Sigmoid colon (tissue), 7 donors: ENCODE measurements at places on chromosomes 12 and 14. TPM values are rescaled to one million over a fixed set of nuclear protein-coding genes. Genes with fewer than 3 reads are reported as not detected.

DNA sequence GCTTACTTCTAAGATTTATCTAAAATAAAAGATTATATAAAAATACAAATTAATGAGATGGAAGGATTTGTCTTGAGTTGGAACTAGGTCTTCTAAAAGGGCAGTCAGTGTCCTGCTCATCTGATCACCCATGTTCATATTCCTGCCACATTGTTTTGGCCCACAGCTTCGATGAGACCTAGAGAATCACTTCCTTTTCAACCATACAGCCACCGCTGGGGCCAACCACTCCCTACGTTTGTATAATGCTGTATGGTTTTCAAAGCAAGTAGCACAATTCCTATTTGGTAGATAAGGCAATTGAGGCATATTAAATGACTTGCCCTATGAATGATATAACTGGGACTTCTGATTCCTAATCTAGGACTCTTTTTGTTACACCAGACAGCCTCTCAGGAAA is 249.4 kb downstream of the ZFP36L1 start:
- DNase-seq = no peak

Gene TSPAN11
- total RNA-seq = 18.9 TPM

GRCh38 chr14:104871656-104872468 is 6.8 kb downstream of the CEP170B start:
- no peak for DNase-seq

DNA sequence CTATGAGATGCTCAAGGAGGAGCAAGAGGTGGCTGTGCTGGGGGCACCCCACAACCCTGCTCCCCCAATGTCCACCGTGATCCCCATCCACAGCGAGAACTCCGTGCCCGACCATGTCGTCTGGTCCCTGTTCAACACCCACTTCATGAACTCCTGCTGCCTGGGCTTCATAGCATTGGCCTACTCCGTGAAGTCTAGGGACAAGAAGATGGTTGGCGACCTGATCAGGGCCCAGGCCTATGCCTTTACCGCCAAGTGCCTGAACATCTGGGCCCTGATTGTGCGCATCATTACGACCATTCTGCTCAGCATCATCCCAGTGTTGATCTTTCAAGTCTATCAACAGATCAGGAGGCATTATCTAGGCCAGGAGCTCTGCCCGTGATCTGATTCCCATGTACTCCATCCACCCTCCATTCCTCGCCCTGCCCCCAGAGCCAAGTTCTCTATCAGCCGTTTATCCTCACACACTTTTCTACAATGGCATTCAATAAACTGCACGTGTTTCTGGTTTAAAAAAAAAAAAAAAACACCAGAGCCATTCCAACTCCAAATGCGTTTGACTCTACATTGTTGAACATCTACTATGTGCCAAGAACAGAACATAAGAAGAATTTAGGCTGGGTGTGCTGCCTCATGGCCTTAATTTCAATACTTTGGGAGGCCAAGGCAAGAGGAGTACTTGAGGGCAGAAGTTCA is 17.5 kb downstream of the ATXN2 start:
- no peak for DNase-seq

Gene PIANP
- 0.55 TPM for total RNA-seq

GRCh38 chr12:96549341-96549740 is 60.0 kb downstream of the CFAP54 start:
- no peak for DNase-seq

- no peak for DNase-seq
Measured at GRCh38 chr14:64400829-64401459, 12.8 kb downstream of the MTHFD1 start.

- no peak for DNase-seq
Measured at GRCh38 chr12:114961491-114961890, 277.5 kb upstream of the TBX3 start.

DNA sequence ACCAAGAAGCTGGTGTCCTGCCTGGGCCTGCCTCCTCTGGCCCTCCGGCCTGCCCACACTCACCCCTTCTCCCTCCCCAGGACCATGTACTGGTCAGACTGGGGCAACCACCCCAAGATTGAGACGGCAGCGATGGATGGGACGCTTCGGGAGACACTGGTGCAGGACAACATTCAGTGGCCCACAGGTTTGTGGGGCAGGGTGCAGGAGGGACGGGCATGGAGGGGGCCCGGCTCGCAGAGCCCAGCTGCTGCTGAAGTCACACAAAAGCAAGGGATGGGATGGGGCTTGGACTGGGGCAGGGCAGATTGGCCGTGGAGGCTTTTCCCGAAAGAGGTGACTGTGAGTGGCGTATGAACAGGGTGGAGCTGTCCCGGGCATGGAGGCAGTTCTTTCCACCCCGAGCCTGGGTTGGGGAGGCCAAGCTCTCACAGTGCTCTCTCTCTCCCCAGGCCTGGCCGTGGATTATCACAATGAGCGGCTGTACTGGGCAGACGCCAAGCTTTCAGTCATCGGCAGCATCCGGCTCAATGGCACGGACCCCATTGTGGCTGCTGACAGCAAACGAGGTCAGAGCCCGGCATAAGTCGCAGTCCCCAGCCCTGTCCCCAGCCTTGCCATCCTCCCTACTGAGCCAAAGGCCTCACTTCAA is 7.8 kb upstream of the NXPH4 start:
- DNase-seq = no peak

GRCh38 chr12:66438601-66439000 is 136.3 kb downstream of the HELB start:
- no peak for DNase-seq

Gene TOMM20L
- total RNA-seq = not detected

Gene CCDC196
- total RNA-seq = not detected

- no peak for DNase-seq
Measured at GRCh38 chr14:33430414-33431035, 491.8 kb downstream of the NPAS3 start.

DNA sequence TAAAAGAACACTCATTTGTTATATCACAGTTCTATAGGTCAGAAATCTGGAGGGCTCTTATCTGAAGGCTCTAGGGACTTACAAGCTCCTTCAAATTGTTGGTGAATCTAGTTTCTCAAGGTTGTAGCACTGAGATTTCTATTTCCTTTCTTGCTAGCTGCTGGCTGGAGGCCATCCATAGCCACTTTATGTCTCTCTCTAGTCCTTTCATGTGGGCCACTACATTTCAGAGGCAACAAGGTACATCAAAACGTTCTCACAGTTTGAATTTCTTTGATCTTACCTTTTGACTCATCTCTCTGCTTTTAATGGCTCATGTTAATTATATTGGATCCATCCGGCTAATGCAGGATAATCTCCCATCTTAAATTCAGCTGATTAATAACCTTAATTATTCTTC is 286.8 kb downstream of the DIO2 start:
- DNase-seq = no peak

GRCh38 chr12:26128168-26128567 is 3.3 kb upstream of the BHLHE41 start:
- no peak for DNase-seq

DNA sequence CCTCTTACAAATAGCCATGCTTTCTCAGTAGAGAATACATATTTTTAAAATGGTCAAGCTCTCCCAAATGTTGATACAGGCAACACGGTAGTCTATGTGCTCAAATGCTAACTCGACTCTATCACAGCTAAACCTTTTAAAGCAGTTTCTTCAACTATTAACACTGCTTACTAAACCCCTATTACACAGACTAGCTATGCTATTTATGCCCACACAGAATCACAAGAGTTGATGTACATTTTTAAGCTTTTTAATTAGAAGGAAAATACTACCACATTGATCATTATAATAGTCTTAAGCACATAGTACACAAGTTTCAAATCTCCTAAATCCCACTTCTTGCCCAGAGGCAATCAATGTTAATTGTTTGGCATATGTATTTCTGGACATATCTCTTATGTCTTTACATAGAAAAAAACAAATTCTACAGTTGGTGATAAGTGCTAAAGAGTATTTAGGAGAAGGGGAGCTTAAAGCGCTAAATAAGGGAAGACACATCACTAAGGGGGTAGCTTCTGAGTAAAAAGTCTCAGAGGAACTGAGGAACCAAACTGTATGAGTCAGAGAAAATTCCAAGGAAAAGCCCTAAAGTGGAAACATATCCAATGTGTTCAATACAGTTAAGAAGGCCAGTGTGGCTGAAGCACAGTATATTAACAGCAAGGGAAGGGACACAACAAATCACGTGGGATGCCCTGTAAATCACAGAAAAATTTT is 13.7 kb downstream of the HNRNPC start:
- no peak for DNase-seq

GRCh38 chr12:66852765-66853164 is 173.9 kb upstream of the GRIP1 start:
- no peak for DNase-seq

Gene C1R
- 472 TPM for total RNA-seq

Gene MANSC4
- total RNA-seq = not detected

- no peak for DNase-seq
Measured at GRCh38 chr14:69771136-69771535, 4.2 kb downstream of the SRSF5 start.

Gene CDKN1B
- 65.1 TPM for total RNA-seq

DNA sequence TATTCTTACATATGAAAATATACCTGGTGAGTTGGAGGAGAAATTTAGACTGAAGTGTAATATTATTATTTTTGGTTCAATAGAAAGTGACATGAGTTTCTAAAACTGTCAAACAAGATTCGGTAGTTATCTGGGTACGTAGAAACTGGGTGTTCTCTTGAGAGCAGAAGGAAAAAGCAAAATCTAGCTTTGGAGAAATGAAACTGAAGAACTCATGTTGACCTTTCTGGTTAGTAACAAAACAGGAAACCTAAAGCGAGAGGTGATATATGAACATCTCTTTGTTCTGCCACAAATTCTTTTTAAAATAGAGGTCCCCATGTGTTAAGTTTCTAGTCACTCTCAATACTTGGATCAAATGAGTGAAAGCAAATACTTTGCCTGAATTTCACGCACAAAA is 401.7 kb downstream of the TRHDE start:
- DNase-seq = no peak

- no peak for DNase-seq
Measured at GRCh38 chr12:70741256-70741655, 104.0 kb upstream of the PTPRB start.

GRCh38 chr14:73754911-73755360 is 40.8 kb upstream of the PNMA1 start:
- peak; percentile 90 for DNase-seq

GRCh38 chr12:59847127-59847526 is 251.3 kb downstream of the SLC16A7 start:
- no peak for DNase-seq

Gene CISTR
- total RNA-seq = not detected

GRCh38 chr14:69351911-69352310 is 46.2 kb downstream of the ERH start:
- DNase-seq = no peak

Gene OR4K17
- total RNA-seq = not detected

GRCh38 chr12:113854385-113855142 is 111.6 kb downstream of the RBM19 start:
- no peak for DNase-seq

DNA sequence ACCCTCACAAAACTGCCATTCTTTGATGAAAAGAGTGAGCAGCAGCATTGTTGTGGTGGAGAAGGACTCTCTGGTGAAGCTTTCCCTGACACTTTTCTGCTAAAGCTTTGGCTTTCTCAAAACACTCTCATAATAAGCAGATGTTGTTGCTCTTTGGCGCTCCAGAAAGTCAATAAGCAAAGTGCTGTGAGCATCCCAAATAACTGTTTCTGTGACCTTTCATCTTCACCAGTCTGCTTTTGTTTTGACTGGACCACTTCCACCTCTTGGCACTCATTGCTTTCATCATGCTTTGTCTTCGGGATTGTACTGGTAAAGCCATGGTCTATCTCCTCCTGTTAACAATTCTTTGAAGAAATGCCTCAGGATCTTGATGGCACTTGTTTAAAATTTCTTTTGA is 424.7 kb upstream of the TMPO start:
- no peak for DNase-seq

DNA sequence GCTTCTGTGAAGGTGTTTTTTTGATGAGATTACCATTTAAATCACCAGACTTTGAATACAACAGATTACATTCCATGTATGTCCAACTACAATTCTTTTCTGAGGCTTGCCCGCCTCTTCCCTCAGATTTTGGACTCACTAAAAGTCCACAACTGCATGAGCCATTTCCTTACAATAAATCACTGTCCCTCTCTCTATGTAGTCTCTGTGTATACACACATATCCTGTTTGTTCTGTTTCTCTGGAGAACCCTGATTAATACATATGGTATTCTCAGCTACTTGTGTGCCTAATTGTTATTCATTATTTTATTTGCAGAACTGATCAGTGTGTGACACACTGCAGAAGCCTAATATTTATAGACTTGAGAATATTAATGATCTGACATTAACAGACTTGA is 2.4 kb upstream of the MIPOL1 start:
- DNase-seq = no peak

DNA sequence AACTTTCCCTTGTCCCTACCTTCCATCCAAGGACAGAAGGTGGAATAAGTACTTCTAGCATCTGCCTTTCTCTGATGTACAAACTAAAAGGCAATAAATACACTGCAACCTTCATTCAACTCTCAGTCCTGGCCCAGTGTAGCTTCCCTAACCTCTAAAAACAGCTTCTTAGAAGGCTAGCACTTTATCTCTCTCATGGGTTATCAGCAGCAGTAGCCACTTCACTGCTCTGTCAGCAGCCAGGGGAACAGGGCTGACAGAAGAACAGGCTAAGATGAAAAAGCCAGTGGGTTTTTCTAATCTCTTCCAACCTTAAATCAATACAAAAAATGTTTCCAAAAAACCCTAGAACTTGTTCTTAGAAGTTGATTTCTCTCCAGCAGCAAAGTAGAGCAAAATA is 13.2 kb downstream of the BAZ2A start:
- DNase-seq = peak; percentile 6
